Stimulated activated naive CD4-positive, alpha-beta T cell (primary cell): ENCODE measurements at places on chromosomes 4 and X.

GRCh38 chr4:137905930-137906329 lies 336.2 kb downstream of the SLC7A11 start:
- no peak for DNase-seq

DNA sequence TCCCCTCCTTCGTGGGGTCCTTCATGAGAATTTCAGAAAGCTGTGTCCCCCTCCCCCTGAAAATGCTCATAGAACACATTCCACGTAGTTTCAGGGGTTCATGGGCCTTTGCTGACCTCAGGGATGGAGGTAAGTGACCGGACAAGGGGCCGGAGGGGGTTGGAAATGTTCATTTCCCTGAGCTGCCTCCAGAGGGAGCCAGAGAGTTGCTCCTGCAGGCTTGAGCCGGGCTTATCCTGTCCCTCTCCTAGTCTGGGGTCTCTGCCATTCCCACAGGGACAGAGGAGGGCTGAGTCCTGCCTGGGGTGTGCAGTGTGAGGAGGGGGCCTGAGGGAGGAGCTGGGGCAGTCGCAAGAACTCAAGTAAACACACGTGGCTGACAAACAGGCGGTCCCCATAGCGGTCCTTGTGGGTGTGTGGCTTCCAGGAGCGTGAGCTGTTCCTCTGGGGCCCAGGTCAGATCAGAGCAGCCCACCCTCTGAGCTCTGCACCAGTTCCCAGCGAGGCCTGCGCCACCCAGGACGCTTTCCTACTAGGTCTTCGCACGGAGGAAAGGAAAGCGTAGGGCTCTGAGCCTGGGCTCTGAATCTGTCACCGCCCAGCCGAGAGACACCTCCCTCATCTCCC lies 62.5 kb downstream of the WFS1 start:
- no peak for DNase-seq

- DNase-seq, result no peak
Measured at GRCh38 chr4:53374777-53375258, 2.6 kb upstream of the FIP1L1 start.

- DNase-seq, result no peak
Measured at GRCh38 chr4:149291463-149291862, 524.2 kb downstream of the IQCM start.

DNA sequence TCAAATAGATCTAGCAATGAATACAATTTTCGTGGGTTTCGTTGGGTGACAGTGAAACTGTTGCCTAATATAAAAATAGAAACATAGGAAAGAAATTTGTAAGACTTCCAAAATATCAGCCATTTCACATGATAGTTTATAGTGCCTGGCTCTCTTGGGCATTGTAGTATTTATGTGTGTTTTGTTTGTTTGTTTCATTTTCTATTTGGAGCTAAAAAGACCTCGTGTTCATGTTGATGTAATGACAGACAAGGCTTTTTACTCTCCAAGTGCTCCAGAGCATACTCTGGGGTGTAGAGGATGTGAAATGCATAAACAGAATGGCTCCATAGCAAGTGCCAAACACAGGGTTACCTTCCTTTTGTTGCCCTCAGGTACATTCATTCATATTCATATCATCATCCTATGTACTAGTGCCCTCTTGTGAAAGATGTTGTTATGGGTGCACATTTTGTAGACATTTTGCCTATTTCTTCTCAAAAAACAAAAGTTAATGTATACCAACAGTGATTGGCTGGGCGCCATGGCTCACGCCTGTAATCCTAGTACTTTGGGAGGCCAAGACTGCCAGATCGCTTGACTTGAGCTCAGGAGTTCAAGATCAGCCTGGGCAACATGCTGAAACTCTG lies 100.7 kb upstream of the AMOT start:
- DNase-seq, result no peak

DNA sequence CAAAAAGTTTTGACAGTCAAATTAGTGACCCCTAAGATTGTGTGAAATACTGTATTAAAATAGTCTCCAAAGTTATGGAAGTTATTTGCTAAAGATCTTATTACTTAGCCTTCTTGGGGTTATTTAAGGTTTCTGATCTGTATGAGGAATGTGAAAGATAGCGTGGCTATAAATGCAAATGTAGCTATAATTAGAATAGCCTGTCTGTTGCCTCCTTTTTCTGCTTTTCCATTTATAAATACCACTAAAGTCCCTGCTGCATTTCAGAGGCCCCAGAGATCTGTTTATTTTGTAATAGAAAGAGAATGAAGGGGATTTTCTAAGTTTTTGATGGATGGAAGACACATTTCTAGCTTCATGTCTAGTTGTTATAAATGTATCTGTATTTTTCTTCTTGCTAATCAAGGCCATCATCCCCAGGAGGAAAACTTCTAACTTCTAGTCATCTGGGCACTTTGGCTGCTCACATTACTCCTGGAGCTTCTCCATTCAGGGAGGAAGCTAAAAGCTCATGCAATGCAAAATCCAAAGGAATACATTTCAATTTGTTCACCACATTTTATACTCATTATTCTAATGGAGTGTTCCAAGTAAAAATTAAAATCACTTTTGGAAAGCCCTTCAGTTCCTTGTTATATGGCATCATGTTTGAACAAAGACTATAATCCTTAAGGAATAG lies 73.9 kb downstream of the INTS12 start:
- no peak for DNase-seq

GRCh38 chr4:94897023-94897422 lies 139.3 kb downstream of the BMPR1B start:
- DNase-seq, result no peak

GRCh38 chr4:7978489-7978888 lies 38.8 kb upstream of the AFAP1 start:
- DNase-seq, result no peak

DNA sequence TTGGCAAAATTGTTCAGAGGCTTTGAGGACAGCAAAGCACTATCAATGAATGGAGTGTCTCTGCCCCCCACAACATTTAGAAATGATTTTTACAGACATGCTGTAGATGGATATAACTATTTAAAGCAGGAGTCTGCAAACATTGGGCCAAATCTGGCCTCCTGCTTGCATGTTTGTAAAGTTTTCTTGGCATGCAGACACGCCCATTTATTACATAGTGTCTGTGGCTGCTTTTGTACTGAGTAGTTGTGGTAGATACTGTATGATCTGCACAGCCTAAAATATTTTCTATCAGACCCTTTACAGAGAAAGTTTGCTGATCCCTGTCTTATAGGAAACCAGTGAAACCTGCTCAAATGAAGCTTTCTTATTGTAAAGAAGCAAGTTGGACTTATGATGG lies 45.5 kb upstream of the PHEX start:
- DNase-seq, result no peak

DNA sequence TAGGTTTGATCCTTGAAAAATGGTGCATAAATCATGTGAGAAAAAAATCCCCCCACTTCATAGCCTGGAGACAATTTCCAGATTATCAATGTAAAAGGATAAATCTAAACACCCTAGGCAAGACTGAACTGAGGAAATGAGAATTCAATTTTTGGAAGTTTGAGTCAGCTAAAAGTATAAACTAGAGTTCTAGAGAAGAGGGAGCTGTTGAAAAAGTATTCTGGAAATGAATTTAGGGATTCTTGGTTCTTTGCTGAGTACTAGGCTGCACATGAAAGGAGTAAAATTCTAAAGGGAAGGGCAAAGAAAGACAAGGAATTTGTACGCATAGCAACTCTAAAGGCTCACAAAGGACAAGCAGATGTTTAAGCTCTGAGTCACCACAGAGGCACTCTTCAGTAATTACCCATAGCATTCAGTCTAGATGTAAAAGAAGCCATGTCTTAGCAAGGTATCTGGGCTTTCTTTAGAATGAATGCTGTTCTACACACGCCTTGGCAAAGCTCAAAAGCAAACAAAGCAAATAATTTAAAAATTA lies 896.5 kb downstream of the PDHA2 start:
- no peak for DNase-seq

DNA sequence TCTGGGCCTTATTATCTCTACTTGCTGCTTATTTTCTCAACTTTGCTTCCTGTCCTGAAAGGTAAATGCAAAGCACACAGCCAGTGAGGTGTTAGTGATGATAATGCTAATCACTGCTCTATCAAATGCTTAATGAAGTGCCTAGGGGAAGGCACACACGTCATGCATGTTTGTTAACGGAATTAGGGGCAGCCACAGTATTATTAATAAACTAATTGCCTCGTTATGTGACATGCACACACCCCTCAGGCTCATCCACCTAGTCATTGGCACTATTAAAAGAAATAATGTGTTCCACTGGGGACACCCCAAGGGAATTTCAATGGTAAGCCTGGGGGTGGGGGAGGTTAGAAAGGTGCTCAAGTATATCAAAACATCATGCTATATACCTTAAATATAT lies 125.2 kb downstream of the GUCY2F start:
- DNase-seq, result no peak

GRCh38 chr4:181418496-181418895 lies 824.7 kb upstream of the TENM3 start:
- no peak for DNase-seq

DNA sequence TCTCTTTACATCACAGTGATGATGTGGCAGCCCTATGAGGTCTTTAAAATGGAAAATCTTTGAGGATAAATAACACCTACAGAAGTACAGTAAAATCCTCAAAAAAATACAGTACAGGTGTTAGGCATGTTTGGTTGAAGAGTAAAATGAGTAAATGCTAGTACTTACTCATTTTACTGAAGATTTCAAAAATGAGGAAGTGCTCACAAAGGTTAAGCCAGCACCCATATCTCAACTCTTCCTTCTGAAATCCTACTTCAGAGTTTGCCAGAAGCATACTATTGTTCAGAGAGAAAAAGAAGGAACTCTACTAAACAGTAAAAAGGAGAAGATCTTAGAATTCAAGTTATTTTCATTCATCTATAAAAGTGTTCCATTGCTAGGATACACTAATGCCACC lies 130.9 kb downstream of the CBR4 start:
- DNase-seq, result no peak

DNA sequence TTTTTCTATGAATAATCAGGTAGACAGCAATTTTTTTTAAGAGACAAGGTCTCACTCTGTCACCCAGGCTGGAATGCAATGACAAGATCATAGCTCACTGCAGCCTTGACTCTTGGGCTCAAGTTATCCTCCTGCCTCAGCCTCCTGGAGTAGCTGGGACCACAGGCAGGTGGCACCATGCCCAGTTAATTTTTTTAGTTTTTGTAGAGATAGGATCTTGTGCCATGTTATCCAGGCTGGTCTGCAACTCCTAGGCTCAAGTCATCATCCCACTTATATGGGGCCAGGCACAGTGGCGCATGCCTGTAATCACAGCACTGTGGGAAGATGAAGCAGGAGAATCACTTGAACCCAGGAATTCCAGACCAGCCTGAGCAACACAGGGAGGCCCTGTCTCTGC lies 26.8 kb downstream of the AFAP1 start:
- no peak for DNase-seq

GRCh38 chrX:10048707-10049106 lies 81.5 kb downstream of the CLDN34 start:
- DNase-seq, result no peak

- DNase-seq, result no peak
Measured at GRCh38 chr4:77037736-77038135, 38.1 kb downstream of the CCNI start.

DNA sequence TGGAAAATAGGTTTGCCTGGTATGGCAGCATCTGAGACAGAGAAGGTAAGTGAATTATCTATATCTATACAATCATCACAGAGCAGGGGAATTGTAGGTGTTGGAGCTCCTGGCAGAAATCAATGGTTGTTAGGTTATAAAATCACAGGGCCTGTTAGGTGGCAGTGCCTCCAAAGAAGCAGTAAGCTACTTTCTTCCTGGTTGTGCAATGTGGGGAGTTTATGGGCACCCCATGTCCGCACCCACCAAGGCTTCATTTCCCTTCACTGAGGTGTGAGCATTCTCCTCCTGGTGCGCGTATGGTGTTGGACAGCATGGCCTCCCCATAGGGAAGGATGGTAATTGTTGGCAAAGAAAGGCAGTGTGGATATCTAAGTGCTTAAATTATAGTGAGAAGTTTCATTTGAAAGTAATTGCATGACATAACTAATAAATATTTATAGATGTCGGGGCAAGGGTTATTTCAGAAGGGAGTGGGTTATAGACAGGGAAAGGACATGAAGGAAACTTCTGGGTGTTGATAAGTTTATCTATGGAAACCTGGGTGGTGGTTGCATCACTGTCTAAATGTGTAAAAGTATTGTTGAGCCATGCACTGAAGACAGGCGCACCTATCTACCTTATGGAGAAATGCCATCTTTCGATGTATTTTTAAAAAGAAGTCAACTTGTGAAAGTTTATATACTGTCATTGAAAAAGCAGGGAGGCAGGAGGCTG lies 153.7 kb downstream of the FRAS1 start:
- no peak for DNase-seq

DNA sequence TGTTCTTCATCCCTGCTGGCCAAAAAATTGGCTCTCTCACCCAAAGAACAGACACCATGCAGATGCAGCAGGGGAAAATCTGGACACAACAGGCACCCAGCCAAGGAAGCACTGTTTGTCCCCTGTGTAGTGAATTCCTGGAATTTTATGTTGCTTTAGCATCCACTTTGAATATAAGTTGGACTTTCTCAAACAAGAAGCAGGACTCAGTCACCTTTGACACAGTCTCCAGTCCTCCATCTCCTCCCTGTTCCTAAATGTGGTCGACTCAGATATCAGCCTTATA lies 11.8 kb downstream of the ZNF182 start:
- DNase-seq, result peak; percentile 11

GRCh38 chr4:60039908-60040307 lies 1160.2 kb upstream of the ADGRL3 start:
- no peak for DNase-seq

DNA sequence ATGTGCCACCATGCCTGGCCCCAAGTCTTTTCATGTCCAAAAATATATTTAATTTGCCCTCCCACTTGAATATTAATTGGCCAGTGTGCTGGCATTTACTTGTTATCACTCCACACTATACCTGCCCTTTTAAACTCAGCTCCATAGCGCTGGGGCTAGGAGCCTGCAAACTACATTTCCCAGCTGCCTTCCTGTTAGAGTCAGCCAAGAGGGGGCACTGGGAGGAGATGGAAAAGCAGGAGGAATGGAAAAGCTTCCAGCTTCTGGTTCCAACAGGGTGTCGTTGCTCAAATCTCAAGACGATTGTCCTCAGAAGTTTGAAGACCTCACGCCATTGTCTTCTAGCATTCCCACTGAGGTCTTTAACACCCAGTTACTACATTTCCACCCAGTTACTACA lies 315.5 kb downstream of the BCOR start:
- no peak for DNase-seq
